ENCODE measurements at places on chromosomes 3 and 15.

DNA sequence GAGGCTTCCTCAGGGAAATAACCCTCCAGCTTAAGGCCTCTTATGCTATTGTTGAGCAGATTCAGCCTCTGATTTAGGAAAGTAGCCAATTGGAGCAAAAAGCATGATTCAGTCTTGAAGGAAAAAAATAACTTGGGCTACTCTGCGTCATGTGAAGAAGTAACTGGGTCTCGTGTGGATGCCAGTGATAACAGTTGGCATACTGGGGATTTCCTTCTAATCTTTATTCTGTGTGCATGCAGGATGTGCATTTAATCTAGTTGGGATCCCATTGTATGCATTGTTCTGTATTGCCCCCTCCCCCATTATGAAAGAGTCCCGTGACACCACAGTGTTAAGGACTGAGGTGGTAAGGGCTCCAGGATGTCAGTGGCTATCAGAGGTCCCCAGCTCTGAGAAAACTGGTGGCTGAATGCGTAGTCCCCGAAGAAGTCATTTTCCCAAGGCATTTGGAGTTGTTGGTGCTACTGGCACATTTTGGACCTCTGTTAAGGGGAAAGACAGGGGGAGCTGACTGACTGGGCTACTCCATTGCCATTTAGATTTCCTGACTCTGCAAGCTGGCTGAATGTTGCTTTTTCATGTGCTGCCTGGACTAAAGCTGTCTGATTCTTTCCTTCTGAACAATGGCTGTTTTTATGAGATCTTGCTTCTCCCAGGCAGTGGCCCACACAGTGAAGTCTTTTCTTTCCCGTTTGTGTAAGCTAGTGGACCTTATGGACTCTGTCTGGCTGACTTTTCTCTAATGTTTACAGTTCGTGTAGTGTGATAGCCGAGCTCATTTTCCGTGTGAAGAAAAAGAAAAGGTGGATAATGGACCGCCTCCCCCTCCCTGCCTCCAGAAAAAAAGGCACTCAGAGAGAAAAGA lies 38.4 kb upstream of the TRAK1 start:
- DNase-seq, result no peak

- DNase-seq, result no peak
These were observed 13.2 kb downstream of the P2RY14 start for GRCh38 chr3:151265166-151265565.

GRCh38 chr15:41513506-41514227 lies at the start of gene LTK:
Gene LTK (minus strand): TSS chr15:41513827. CDS start chr15:41513709, 118 bp downstream.
- no peak for DNase-seq

DNA sequence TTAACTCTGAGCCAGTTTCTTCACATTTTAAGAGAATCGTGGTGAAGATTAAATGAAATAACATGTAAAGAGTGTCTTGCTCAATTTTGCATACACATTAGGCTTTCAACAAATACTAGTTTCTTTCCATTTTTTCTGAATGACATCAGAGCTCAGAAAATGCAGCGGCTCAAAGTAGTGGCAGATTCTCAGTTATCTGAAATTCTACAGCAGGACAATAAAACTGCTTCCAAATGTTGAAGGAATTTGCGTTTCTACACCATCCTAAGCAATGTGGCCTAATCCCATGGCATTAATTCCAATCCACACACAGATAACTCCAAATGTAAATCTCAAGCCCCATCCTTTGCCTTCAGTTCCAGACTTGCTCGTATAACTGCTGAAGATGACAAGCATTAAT lies 115.8 kb downstream of the PLCH1 start:
- DNase-seq, result no peak

GRCh38 chr15:88072598-88073390 lies 183.7 kb downstream of the NTRK3 start:
- no peak for DNase-seq

- DNase-seq, result no peak
These were observed 86.9 kb upstream of the LYSMD4 start for GRCh38 chr15:99819981-99820718.

DNA sequence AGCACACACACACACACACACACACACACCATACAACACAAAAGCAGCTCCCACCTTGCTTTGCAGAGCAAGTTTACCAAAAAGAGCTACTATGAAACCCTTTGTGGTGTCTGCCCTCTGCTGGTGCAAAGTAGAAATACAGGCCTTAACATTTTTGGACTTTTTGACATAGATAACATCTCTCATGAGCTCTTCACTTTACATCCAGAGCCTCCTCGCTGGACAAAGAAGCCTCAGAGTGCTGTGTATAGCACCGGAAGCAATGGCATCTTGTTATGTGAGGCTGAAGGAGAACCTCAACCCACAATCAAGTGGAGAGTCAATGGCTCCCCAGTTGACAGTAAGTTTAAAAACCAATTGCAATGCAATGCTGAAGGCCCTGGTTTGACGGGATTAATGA lies 157.9 kb downstream of the CHL1 start:
- no peak for DNase-seq

- no peak for DNase-seq
These were observed 88.7 kb upstream of the C15orf39 start for GRCh38 chr15:75112848-75113492.

DNA sequence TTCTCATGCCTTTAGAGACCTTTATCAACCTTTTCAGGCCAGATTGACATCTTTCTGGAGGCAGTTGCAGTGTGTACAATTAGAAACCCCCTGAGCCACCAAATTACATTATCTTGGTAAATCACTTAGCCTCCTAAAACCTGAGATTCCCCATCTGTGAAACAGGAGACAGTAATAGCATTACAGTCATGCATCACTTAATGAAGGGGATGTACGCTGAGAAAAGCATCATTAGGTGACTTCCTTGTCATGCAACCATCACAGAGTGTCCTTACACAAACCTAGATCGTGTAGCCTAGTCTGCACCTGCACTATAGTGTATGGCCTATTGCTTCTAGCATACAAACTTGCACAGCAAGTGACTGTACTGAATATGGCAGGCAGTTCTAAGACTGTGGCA lies 400.8 kb upstream of the CNTN3 start:
- DNase-seq, result no peak

DNA sequence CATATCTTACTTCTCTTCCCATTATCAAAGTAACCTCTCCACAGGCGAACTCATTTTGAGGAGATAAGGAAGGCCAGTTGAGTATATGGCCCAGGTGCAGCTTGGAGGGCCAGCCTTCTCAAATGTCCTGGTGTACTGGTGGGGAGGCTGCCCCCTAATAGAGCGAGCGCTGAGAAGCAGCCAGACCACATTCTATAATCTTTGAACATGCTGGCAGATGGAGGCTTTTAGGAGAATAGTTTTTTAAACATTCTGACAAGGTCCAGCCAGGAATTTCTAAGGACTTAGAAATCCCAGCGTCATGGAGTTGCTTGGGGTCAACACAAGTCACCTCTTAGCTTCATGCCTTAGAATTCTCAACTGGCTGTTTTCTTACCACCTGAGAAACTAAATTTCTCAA lies 5.8 kb downstream of the WDR5B start:
- no peak for DNase-seq

- no peak for DNase-seq
These were observed 118.5 kb upstream of the EPHA3 start for GRCh38 chr3:88988906-88989305.

DNA sequence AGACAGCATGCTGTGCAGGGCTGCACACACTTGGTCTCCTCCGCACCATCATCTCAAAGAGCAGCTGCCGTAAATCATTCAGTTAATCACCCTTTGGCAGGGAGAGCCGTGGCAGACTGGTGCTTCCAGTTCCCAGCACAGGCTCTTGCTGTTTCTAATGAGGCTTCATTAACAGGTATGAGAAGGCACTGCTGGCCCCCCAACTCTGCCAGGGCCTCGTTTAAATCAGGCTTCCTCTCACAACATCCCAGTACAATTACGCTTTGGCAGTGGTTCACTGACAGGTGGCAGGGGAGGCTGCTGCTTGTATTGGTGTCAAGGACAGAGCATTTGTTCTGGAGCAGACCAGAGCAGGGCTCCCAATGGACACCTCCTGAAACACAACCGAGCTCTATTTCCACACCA lies 77.1 kb downstream of the BFSP2 start:
- DNase-seq, result no peak

DNA sequence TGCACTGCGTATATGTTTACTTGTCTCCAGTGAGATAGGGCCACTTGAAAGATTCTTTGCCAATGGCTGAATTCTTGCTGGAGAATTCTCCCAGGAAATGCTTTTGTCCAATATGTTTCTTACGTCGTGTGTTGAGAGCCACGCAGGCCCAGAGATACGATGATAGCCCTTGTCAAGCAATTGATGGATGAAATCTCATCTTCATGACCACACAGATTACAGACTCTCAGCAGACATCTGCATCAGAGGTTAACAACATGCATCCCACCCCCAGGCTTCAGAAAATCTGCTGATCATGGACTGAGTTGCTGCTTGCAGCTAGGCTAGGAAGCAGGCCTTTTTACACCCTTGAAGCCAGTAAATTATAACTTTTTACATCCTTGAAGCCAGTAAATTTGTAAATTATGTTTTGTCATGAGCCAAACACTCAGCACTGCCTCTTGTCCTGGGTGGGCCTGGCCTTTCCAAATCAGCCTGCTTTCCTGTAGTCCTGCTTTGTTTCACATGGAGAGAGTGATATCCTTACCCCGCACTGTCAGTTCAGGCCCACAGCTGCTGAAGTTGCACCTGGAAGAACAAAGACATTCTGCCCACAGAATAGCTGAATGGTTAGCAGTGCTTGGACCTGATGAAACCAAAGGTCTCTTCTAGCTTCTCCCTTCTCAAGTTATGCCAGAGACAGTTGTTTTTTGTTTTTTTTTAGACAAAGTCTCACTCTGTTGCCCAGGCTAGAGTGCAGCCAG lies 84.4 kb downstream of the GPR156 start:
- DNase-seq, result no peak

- no peak for DNase-seq
These were observed 98.1 kb upstream of the UBE2E2 start for GRCh38 chr3:23105048-23105447.

DNA sequence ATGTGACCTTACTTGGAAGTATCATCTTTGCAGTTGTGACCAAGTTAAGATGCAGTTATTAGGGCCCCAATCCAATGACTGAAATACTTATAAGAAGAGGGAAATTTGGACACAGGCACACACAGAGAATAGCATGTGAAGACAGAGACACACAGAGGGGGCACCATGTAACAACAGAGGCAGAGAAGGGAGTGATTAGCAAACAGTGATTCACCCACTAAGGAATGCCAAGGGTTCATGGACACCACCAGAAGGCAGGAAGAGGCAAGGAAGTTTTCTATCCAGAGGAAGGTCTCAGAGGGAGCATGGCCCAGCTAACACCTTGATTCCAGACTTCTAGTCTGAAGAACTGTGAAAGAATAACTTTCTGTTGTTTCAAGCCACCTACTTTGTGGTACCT lies 25.0 kb downstream of the SIDT1 start:
- DNase-seq, result no peak

DNA sequence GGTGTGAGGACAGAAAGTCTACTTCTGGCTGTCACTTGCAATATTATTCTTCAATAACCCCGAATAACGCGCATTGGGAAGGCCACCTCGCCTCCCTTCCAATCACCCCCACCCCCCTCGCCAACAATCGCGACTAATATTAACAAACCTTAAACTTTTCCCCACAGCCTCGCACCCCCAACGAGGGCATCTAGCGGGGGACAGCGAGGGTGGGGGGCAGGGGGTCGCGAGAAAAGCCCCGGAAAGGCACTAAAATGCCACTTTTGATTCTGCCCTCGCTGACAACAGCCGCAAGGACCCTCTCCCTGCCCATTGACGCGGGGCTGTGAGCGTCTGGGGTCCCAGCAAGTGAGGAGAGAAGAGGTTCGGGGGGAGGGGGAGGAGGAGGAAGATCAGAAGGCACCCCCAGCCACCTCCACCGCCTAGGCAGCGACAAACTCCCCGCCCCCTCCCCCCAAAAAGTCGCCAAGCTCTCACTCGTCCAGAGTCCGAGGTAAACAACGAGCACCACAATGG lies 868 bp downstream of the SATB1 start:
- DNase-seq, result no peak

DNA sequence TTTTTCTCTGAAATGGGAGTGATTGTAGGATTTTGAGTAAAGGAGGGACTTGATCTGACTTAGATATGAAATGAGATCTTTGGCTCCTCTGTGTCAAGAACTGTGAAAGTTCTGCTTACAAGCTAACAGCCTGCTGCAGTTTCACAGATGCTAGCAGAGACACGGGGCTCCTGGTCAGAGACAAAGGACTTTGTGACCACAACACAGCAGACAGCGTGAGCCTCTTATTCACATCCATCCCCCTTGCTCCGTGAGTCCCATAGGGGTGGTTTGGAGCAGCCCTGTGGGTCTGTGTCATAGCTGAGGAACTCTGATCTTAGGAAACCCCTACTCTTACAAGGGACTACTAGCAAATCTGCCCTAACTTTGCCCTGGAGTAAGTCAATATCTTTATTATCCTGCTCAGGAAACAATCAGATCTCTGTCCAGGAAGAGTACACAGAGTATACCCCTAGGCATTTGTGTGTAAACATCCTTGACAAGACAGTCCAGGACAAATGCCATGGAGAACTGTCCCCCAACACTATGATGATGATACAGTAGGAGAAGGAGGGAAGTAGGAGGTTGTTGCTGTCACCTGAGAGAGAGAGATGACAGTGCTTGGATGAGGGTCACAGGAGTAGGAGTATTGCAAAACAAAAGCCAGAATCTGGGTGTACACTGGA lies 80.0 kb downstream of the CLSTN2 start:
- no peak for DNase-seq

DNA sequence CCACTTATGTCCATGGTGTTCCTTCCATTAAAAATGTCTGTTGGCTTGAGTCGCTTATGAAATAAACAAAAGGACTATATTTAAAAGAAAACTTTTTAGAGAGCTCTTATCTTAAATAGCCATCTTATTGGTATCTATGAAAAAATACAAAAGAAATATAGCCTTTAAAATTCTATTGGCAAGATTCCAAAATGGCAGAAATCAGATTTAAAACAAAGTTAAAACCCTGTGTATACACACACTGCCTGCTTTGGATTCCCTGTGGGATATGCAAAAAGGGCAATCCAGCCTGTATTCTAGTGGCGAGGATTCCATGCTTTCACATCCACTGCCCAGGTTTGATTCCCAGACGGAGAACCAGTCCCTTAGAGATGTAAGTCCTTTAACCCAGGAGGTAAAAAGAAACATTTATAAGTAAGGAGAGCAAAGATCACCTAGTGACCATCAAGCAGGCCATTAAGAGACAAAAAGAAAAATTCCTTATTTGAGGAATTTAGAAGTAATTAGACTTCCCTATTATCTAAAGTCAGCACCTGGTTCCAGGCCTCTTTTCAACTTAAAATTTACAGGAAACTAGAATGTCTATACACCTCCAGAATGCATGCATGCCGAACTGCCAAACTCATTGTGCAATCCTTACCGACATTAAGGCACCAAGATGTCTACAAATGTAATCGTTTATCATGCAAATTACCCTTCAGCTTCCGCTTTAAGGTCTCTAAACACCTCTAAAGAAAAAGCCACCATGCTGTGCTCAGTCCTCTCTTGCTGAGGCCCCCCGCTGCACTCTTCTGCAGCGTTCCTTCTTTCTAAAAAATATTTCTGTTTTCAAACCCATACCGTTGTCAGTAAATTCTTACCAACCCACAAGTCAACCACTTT lies 69.6 kb upstream of the STRIT1 start:
- no peak for DNase-seq

- DNase-seq, result no peak
These were observed 846.6 kb downstream of the MCTP2 start for GRCh38 chr15:95078003-95078402.
